ENCODE measurements at places on chromosomes 11 and 22.

DNA sequence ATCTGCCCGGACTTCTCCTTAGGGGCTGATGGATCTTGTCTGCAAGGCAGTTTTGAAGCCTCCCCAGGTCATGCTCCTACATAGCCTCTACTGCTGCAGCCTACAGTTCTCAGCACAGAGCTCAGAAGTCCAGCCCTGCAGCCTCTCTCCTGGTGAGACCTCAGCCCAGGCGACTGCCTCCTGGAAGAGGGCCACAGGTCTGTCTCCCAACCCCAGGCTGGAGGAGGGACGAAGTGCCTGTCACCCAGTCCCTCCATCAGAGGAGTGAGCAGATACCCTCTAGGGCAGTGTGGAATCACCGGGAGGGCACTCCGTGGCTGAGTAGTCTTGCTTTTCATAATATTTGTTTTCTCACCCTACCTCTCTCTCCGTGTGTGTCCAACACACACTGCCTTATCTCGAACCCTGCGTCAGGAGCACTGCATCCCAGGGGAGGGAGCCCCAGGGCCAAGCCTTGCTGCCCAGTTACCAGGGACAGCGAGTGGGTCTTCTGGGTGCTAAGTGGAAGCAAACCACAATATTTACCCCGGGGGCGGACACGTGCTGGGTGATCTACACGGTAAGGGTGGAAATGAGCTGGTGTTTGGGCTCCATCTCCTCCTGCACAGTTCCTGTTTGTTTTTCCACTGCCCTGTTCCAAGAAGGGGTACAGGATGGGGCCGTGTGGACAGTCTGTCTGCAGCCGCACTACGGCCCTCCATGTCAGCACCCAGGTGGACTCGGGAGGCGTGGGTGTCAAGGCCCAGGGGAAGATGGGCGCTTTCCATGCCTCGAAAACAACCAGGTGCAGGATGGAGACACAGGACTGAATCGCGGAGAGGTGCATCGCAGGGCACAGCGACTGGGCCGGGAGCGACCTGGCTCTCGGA is 133.7 kb upstream of the HSD17B12 start:
- no peak for DNase-seq

DNA sequence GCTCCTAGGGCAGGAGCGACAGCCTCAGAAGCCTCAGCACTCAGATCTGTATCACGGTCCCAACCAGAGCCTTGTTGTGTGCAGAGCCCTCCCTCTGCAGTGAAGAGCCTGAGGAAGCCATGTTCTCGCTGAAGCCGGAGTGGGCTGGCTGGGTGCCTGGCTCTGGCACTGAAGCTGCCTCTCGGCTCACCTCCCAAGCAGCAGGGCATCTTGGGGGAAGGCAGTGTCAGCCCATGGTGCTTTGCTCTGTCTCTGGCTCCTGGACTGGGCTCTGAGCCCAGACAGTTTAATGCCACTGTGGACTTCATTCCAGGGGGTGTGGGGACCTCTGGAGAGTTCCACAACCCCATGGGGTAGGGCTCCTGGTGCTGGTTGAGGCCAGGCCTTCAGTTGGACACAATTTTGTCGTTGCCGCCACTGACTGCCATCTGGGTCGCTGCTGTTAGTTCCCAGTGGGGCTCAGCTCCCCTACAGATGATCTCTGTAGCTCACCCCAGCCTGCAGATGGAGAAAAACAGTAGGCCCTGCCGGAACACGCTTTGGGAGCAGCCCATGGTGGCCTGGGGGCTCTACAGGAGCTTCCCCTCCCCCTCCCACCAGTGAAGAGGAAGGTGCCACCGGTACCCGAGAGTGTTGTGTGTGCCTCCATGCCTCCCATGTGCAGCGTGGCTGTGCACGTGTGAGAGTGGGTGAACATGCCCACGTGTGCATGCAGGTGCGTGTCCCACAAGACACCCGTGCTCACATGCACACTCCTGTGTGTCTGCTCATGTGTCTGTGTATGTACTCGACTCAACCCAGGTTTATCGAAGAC is 86.5 kb upstream of the B3GAT1 start:
- DNase-seq: no peak

GRCh38 chr11:34449013-34449412 is 10.3 kb downstream of the CAT start:
- DNase-seq: no peak

GRCh38 chr11:93746101-93746500 is 4.6 kb downstream of the C11orf54 start:
- DNase-seq: no peak

GRCh38 chr11:68013611-68014156 is 3.6 kb downstream of the ALDH3B1 start:
- no peak for DNase-seq

DNA sequence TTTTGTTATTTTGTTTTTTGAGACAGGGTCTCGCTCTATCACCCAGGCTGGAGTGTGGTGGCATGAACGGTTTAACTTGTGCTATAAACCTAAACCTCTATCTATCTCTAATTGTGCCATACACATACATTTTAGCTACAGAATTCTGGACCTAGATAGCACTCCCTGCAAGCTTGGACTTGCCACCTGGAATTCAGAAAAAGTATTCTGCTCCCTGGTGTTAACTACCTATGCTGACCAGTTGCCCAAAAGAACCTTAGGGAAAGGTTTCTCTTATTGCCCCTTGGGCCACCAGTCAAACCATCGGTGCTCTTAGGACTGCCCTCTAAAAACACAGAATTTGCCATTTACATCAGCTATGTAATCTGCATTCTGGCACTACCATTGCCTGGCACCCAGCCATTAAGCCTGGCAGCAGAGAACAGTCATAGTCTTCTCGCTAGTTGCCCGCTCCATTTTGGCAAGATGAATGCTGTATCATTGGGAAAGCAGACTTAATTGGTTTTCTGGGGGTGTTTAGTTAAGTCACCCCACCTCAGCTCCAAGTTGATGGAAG is 55.3 kb downstream of the ETS1 start:
- no peak for DNase-seq

DNA sequence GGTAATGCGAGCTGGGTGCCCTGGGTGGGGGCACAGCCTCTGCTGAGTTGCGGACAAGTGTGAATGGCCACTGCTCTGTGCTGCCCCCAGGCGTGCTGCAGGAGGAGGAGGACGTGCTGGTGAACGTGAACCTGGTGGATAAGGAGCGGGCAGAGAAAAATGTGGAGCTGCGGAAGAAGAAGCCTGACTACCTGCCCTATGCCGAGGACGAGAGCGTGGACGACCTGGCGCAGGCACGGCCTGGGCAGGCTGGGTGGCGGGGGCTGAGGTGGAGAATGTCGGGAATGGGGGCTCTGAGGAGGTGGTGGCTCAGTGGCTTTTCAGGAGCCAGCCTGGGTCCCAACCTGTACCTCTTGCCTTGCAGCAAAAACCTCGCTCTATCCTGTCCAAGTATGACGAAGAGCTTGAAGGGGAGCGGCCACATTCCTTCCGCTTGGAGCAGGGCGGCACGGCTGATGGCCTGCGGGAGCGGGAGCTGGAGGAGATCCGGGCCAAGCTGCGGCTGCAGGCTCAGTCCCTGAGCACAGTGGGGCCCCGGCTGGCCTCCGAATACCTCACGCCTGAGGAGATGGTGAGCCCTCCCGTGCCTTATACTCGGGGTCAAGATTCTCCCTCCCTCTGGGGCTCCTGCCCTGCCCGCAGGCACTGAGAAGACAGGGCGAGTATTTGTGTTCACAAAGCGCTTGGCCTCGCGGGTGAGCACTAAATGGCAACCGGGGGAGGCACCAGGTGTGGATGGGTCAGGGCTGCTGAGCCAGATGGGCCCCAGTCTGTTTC is 4.6 kb downstream of the SART1 start:
- no peak for DNase-seq

GRCh38 chr22:25961699-25962098 is 207.6 kb upstream of the SEZ6L start:
- DNase-seq: no peak

- no peak for DNase-seq
Observed at GRCh38 chr11:59178402-59178801, 6.5 kb downstream of the DTX4 start.

GRCh38 chr22:40237241-40237640 is 59.5 kb downstream of the TNRC6B start:
- DNase-seq: no peak

GRCh38 chr22:31977141-31977841 is 33.0 kb downstream of the YWHAH start:
- peak; percentile 71 for DNase-seq

DNA sequence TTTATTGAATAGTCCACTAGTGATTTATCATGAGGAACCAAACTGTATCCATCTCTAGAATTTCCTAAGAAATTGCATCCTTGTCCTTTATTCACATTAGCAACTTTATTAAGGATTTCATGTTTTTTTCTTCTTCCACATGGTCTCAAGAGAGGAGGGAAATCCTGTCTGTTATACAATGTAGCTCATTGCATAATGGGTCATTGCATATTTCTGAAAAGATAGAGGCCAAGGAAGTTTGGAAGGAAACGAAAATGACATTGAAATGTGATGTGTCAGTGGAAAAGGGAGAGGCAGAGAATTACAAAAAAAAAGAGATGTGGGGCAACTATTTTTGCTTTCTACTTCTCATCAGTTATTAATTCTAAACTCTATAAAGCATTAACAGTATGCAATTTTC is 353.1 kb downstream of the METTL15 start:
- no peak for DNase-seq

DNA sequence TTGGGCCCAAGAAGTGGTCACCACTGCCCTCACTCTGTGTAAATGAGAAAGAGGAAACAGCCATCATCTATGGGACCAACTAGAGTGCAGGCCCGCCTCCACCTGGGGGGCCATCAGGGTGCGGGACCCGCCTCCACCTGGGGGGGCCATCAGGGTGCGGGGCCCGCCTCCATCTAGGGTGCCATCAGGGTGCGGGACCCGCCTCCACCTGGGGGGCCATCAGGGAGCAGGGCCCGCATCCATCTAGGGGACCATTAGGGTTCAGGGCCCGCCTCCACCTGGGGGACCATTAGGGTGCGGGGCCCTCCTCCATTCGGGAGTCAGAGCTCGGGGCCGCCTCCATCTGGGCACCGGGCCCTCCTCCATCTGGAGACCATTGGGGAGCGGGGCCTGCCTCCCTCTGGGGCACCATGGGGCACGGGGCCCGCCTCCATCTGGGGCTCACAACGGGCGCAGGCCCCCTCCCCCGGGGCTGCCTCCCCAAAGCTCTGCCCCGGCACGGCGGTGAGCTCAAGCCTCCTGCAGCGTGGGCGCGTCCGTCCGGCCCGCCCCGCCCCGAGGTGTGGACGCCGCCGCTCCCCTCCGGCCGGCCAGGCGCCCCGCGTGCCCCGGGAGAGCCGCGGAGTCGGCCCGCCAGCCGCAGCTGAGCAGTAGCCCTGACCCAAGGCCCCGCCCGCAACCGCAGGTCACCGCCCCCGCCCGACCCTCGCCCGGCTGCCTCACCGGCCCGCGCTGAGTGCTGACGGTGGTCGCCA is 512 bp downstream of the TOLLIP start:
- peak; percentile 41 for DNase-seq

- DNase-seq: no peak
Observed at GRCh38 chr22:47591016-47591415, 828.6 kb downstream of the TBC1D22A start.

GRCh38 chr22:35452351-35452781 is 52.4 kb downstream of the MCM5 start:
- DNase-seq: no peak

DNA sequence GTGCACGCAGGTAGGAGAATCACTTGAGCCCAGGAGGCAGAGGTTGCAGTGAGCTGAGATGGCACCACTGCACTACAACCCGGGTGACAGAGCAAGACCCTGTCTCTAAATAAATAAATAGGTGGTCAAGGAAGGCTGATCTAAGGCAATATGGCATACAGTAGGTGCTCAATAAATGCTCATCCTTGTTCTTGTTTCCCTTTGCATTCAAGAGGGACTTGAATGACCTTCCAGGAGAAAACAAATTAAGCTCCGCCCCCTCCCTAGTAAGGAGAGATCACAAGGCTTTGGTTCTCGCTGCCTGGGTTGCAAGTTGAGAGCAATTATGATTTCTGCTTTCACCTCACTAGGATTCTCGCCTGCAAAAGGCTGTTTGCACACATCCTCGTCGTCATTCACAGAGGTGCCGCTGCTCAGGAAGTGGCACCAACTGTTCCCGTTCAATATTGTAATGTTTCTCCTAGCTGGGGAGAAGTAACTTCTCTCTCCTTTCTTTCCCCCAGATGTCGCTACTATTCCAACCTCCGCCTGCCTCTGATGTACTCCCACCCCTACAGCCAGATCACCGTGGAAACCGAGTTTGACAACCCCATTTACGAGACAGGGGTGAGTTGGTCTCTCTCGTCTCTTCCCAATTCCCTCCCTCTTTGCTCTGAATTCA is 51.8 kb upstream of the ASPHD2 start:
- DNase-seq: no peak

DNA sequence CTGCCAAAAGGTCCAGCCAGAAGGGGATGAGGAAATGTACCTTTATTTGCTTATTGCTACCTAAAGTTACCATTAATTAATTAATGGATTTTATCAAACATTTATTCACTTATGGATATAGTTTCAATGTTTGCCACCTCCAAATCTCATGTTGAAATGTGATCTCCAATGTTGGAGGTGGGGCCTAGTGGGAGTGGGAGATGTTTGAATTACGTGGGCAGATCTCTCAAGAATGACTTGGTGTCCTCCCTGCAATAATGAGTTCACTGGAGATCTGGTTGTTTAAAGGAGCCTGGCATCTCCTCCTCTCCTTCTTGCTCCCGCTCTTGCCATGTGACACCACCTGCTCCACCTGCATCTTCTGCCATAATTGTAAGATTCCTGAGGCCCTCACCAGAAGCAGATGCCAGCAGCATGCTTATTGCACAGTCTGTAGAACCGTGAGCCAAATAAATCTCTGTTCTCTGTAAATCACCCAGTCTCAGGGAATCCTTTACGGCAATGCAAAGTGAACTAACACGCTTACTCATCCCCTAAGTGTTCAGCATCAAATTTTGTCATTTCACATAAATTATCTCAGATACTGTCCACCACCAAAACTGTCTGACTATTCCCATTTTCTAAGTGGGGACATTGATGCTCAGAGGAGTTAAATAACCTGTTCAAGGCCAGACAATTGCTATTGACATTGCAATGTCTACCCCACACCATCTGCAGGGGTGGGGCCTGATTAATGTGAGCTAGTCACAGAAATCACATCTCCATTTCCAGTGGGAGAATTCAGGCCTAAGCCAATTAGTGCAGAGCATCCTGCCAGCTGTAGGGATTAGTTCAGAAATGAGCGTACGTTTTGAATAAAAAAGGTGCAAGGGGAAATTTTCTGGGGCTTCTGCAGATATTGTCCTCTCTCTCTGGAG is 51.6 kb upstream of the SYN3 start:
- no peak for DNase-seq

DNA sequence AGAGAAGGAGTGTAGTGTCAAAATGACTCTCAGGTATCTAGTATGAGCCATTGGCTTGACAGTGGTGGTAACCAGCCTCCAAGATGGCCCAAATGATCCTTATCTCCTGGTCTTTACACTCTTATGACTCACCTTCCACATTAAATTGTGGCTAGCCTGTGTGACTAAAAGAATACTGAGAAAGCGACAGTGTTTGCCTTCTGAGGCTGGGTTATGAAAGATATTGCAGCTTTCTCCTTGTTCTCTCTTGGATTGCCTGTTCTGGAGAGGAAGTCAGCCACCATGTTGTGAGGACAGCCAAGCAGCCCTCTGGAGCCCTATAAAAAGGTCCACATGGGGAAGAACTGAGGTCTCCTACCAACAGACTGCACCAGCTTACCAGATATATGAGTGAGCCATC is 15.8 kb downstream of the C11orf71 start:
- no peak for DNase-seq

Measured in ACHN (cell line).